MG63 (cell line): ENCODE measurements at places on chromosomes 6 and 20. TPM values are rescaled to one million over a fixed set of nuclear protein-coding genes. Genes with fewer than 3 reads are reported as not detected.

- DNase-seq, result no peak
These were observed 1.5 kb upstream of the IPCEF1 start for GRCh38 chr6:154358019-154358545.

- DNase-seq, result peak; percentile 39
These were observed 87.6 kb upstream of the COL21A1 start for GRCh38 chr6:56334937-56335336.

GRCh38 chr6:142542704-142543233, 241.0 kb downstream of the ADGRG6 start:
- DNase-seq, result peak; percentile 86

DNA sequence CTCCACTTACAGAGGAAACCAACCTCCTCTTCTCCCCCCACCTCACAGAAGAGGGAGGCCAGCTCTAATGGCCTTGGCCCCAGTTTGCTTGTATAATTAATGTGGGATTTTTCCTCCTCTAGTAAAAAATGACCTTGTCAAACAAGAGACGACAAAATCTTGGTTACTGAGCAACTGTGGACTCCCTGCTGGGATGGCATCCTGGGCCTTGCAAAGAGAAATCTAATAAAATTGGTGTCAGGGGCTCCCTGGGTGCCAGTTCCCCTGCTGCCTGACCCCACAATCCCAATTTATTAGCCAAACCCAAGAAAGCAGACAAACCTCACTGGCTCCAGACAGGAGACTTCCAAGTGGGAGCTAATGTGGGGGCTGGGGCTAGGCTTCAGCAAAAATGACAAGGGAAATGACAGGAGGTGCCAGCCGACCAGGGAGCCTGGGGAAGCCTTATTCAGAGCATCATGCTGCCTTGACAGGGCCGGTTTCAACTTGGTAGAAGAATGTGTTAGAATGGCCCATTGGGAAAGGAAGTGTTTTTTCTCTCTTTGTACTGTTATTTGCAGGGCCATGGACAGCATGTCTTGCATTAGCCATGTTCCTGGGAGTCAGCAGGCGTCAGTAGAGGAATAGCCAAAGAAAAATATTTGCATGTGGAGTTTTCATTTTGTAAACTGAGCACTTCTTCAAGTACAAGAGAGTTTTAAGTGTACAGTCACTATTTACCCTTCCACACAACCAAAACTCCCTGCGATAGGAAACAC, 816.9 kb downstream of the DHX35 start:
- DNase-seq, result no peak

DNA sequence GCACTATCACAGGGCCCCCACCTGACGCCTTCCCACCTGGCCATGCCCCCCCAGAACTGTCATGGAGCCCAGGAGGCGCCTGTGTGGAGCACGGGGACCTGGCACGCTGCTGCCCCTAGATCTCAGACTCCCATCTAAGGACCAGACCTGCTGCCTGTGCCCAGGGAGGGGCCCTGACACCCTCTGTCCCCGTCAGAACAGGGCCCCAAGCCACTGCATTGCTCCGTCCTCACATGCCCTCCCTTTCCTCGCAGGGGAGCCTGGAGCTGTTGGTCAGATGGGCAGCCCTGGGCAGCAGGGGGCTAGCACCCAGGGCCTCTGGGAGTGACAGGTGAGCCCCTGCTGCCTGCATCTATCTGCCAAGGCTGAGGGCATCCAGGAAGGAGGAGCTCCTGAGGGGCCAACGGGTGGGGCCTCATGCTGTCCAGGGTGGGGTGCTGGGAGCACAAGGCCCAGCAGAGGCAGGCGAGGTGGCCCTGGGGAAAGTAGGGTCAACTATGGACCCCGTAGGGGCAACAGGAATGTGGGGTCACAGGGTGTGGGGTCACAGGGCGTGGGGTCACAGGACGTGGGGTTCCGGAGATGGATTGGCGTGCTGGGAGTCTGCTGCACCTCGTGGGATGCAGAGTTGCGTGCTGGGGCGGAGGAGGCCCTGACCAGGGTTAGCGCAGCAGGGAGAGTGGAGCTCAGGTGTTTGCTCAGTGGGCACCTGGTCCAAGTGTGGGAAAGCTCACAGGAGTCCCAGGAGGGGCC, 31.6 kb downstream of the CHRNA4 start:
- no peak for DNase-seq

DNA sequence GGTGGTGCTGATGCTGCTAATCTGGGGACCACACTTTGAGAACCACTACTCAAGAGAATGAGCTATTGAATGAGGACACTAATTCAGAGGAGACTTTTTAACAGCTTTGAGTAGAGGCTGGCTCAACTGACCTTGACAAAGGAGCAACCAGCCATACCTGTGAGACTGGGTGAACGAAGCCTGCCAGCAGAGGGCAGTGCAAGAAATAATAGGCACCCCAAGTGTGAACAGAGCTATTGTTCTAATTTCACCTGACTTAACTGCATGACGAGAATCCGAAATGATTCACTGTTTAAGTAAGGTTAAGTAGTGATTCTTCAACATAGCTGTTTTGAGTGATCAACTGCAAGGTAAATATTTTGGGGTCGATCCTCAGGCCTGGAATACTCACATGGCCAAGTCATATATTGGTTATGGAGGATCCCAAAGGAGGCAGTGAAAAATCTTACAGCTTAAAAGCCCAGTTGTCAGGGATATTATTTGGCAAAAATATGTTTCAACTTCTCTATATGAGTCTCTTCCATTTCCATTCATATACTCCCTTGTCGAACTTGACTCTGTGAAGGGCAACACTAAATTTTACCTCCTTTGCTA, 550.5 kb upstream of the MARCKS start:
- peak; percentile 14 for DNase-seq

DNA sequence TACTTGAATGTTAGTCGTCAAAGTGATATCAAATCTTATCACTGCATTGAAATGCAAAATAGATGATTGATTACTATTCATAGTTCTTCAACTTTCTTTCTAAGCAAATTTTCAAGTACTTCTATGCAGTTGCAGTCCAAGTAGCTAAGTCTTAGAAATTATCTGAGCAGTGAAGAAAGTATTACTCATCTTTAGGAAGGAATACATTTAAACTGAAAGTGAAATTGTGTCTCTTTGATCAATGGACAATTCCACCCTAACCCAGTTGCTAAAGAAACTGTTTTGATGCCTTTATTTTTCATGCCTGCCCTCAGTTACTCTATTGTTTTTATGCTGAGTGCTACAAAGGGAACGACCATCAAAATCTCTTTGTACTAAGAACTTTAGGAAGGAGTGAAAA, 337.4 kb downstream of the GRIK2 start:
- no peak for DNase-seq

DNA sequence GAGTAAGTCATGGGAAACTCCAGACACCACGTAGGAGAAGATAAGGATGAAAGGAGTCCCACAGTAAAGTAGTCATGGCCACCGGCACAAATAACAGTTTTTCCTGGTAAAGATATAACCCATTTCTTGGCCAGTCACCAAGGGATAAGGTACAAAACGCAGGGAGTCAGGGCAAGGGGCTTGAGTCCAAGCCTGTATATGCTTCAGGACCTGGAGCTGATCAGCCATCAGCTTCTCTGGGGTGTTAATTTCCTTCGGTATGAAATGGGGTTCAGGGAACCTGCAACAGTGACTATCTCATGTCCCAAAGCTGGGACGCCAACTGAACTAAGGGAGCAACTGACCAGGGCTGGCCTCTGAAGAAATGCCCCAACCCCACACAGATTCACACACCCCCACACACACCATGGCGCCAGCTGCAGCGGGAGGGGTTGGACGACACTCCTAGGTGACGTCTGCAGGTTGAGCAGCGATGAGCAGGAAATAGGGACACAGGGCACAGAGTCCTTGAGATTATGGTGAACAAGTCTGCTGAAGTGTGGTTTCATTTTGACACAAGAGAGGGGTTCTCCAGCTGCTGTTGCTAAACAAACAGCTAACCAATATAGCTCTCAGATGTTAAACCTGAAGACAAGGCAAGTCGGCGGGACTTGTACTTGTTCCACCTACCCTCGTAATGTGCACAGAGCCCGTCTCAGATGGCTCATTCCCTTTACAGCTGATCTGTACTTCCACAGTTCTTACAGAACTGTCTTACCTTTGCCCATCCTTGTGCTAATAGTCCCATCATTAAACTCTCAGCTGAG, 7.4 kb upstream of the ADTRP start:
- no peak for DNase-seq

GRCh38 chr6:79878142-79878748, 69.1 kb downstream of the ELOVL4 start:
- DNase-seq, result no peak

DNA sequence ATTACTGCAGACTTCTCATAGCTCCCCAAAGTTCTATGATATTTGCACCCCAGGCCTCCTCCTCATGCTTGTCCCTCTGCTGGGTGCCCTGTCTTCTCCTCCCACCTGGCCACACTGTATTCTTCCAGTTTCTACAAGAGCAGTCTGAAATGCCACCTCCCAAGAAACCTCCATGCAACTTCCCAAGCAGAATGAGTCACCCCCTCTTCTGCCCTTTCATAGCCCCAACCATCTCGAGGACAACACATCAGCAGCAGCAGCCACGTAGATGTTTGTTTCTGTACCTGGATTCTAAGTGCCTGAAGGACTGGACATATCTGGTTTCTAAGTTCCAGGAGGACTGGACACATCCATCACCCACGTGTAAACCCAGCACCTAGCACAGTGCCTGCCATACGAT, 6.6 kb upstream of the ULBP2 start:
- no peak for DNase-seq

DNA sequence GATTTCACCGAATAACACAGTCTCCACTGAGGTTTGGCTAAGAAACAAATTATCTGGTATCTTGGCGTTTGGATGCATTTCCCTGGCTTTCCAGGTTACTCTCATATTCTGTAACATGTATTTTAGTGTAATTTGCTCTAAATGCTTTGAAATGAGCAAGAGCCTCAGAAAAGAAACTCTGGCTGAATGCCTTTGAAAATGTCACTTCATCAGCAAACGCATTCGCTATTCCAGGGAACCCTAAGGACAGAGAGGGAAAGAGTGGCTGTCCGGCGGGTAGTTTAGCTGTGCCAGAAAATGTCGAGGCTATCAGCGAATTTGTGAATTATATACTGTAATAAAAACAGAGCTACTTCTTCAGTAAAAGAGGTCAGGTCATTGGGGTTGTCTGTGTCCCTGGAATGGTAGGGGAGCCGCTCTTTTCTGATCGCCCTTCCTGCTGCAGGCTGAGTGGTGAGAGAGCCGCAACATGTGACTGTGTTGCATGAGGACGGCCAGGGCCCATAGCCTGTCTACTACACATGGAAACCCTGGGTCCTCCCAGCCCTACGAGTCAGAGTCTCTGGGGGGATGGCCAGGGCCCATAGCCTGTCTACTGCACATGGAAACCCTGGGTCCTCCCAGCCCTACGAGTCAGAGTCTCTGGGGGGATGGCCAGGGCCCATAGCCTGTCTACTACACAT, 57.3 kb downstream of the SMOC2 start:
- DNase-seq, result no peak

GRCh38 chr6:140812636-140813035, 1320.1 kb upstream of the GJE1 start:
- DNase-seq, result no peak

DNA sequence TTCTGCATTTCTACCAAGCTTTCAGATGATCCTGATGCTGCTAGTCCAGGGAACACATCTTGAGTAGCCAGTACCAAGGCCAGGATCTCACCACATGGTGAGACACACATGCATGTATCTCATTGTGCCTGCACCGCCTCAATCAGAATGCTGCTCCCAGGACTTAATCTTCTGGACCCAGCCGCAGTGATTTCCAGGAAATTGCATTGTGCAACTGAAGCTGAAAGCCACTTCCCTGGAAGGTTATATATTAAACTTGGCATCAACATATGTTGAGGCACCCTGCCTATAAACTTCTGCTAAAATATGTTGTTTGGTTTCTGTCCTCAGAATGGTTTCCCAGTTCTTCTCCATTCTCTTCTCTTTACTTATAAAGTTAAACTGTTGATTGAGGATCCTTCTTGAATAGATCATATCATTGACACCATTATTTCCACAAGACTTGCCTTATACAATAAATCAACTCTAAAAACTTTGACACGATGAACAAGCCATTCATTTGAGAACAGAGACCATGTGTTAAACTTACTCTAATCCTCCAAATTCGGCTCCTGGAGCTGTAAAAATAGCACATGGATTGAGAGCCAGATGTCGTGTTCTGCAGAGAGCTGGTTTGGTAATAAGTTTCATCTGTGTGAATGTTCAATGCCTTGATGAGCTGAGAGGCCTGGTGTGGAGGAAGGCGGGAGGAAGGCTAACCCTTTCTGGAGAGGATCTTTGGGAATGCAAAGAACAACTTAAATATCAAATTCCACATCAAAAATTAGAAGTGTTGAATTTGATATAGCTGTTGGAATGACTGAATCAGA, 65.0 kb upstream of the PCSK2 start:
- DNase-seq, result no peak

- no peak for DNase-seq
These were observed 37.3 kb upstream of the SAYSD1 start for GRCh38 chr6:39152262-39152661.

GRCh38 chr6:116287689-116288282, 8.1 kb upstream of the TSPYL1 start:
- no peak for DNase-seq

GRCh38 chr6:135854799-135855198, 3.3 kb downstream of the PDE7B start:
- no peak for DNase-seq

- DNase-seq, result no peak
These were observed 176.3 kb downstream of the LRFN2 start for GRCh38 chr6:40410821-40411220.

GRCh38 chr6:95687839-95688238, 110.5 kb downstream of the MANEA start:
- no peak for DNase-seq

- peak; percentile 74 for DNase-seq
These were observed 51.1 kb downstream of the ARID1B start for GRCh38 chr6:156828280-156828703.

- peak; percentile 67 for DNase-seq
These were observed 2.8 kb upstream of the NUP153 start for GRCh38 chr6:17709476-17709875.

- peak; percentile 47 for DNase-seq
These were observed 537 bp downstream of the PPIL4 start for GRCh38 chr6:149545258-149545753.

DNA sequence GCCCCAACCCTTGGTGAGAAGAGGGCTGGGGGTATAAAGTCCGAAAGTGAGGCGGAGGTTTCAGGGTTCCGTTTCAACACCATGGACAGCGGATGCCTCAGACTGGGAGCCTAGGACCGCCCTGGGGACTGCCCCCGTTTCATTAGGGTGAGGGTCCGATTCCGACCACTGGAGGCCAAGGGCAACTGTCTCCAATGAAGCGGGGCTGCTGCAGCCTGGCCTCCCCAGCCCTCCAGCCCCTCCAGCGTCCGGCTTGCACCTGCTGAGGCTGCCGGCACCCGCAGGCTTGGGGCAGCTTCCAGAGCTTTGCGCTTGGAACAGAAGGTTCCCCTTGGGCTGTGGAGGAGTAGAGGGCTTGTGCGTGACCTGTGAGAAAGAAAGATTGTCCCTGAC, 39.9 kb downstream of the YTHDF1 start:
- DNase-seq, result no peak

CCM2L gene
- total RNA-seq, result not detected in 2 replicates

GPR63 gene
- 0.03 and 0.10 TPM in 2 replicates for total RNA-seq

ITCH gene
- 26.2 and 47.8 TPM in 2 replicates for total RNA-seq

MYLK2 gene
- total RNA-seq, result not detected in 2 replicates

HRH3 gene
- not detected in 2 replicates for total RNA-seq
